AG04449 (cell line): ENCODE measurements at places on chromosomes 5 and 9.

DNA sequence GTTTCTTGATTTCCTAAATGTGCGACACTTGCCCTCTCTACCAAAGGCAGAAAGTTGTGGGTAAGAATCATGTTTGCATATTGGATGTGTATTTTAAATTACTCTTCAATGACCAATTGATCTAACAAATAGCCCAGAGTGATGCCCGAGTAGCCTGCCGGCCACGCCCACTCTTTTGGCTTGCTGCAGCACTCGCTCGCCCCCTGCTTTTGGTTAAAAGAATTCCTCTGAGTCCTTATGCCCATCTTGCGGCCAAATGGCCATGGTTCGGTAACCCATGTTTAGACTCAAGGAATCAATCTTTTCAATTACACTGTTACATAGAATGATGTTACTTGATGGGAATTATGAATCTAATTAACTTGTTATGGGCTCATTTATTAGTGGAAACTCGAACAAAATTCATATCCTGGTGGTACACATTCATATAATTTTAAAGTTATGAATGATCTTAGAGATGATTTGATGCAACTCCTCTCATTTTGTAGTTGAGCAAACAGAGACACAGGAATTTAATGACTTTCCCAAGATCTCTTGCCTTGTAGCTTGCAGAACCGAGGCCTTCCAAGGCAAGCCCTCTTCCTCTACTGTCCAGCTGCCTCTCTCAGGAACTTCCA, 36.5 kb downstream of the PPIC start:
- DNase-seq = no peak

DNA sequence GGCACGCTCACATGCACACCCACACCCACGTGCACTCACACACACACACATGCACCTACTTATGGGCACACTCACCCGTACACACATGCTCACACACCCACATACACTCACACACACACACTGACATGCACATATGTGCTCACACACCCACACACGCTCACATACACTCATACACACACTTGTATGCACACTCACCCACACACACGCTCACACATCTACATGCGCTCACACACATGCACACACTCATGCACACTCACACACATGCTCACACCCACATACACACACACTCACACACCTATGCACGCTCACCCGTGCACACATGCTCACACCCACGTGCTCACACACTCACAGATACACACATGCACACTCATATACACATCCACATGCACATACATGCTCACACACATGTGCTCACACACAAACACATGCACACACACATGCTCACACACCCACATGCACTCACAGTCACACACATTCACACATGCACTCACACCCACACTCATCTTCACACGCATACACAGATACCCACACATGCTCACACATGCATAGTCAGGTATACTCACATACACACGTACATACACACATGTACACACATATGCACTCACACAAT, 138.3 kb downstream of the OLFM1 start:
- DNase-seq = no peak

DNA sequence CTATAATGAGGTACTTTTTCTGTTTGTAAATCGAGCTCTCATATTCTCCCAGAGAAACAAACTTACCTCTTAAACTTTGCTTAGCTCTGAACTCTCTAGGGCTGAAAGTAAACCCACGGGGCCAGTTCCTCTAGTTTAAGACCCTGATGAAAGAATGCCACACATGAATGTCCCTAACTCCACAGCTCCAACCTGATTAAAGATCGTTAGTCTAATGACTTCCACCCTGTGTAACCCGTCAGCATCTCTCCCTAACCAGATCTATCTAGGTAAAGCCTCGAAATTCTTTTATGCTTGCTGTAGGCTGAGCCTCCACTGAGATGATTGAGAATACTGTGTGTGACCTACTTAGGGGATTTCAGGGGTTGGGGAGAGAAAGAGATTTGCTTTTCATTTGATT, 27.0 kb downstream of the ADRA1B start:
- no peak for DNase-seq

DNA sequence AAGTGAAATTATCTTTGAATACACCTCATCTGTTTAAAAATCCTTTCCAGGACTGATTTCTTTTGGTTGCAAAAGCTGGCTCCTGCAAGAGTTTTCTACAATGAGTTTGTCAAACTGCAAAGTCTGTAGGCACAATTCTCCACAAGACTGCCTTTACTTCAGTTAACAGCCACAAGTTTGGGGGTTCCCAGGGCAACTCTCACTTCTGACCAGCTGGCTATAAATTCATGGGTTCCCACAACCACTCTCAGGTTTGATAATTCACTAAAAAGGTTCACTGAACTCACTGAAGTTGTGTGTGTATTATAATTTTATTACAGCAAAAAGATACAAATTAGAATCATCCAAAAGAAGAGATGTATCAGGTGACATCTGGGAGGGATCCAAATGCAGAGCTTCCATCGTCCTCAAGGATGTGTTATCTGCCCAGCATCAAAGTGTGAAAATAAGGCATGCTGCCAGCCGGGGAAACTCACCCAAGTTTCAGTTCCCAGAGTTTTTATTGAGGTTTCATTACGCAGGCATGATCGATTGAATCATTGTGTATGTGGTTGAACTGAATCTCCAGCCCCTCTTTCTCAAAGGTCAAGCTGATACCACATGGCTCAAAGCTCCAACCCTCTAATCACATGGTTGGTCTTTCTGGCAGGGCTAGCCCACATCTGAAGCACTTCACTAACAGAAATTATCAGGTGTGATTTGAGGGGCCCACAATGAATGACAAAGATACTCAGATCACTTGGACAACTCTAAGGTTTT, 19.0 kb upstream of the PSIP1 start:
- DNase-seq = no peak

- DNase-seq = no peak
Observed at GRCh38 chr9:110170357-110171257, 37.4 kb downstream of the C9orf152 start.

- DNase-seq = no peak
Observed at GRCh38 chr9:126650404-126651341, 36.9 kb downstream of the LMX1B start.

- no peak for DNase-seq
Observed at GRCh38 chr9:86858009-86858408, 89.3 kb downstream of the GAS1 start.

DNA sequence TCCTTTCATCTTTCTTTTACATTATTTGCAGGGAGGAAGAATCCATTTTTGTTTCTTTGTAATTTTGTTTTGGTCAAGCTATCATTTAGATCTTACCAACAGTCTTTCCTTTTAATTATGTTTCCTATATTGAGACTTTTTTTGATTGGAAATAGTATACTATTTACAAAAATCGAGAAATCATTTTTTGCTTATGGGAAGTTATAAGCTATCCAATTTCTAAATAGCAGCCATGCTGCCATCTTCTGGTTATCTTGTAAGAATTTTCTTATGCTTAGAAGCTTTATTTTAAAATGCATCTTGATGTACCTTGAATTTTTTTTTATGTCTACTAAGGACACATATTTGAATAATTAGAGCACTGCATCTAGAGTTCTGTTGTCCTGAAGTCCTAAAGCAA, 821.2 kb downstream of the PTPRD start:
- no peak for DNase-seq

- no peak for DNase-seq
Observed at GRCh38 chr9:1208157-1208556, 158.0 kb downstream of the DMRT2 start.

DNA sequence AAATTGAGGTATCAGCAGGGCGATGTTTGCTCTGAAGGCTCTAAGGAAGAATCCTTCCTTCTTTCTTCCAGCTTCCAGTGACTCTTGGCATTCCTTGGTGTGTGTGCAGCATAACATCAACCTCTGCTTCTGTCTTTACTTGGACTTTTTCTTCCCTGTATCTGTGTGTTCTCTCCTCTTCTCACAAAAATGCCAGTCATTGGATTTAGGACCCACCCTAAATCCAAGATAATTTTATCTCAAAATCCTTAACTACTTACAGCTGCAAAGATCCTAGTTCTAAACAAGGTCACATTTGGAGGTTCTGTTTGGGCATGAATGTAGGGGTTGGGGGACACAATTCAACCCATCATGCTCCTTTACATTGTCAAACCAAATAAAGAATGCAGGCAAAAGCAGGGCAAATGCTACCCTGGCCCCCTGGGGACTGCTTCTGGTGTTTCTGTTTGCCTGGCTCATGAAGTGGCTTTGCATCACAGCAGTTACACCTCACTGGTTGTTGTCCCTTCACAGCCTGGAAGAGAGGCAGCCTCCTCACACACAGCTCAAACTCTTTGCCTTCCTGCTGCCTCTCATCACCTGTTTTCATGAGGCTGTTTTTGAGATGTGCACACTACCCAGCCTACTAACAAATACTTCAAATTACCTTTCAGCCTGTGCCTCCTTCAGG, 64.8 kb upstream of the PLCXD3 start:
- DNase-seq = no peak
